GM06990 (cell line): ENCODE measurements at places on chromosomes 1 and 21.

DNA sequence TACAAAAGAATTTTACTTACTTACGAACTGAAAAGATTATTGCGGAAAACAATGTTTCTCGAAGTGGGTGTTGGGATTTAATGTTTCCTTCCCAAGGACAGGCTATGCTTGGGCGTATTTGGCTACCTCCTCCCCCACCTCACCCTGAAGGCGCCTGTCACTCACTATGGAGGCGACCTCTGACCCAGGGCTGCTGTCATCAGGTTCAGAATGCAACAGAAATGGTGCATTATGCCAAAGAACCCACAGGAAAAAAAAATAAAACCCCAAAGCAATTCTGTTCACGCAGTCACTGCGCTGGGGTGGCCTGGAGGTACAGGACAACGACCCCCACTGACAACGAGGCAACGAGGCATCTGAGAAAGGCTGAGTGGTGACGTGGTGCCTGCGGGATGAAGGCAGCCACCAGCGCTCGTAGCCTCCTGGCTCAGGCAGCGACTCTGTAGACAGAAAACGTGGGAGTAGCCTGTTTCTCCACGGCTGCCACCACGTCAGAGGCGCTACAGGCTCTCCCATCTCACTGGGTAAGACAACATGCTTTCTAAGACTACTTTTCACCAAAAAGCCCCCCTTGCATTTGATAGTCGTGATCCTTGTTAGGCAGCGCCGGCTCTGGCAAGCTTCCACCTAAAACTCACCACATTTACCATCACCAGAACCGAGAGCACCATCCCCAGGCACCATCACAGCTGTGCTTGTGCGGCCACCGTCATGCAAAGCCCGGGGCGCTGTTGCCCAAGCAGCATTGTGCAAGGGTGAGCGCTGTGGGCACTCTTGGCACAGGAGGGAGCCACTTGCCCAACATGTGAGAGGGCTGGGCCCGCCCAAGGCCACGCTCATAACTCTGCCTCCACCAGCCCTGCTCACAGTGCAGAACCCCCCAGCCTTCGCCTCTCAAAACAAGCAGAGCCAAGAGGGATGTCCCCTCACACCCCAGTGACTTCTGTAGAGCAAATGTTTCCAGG is 14.3 kb downstream of the NADK start:
- DNase-seq, result no peak

- DNase-seq, result no peak
Measured at GRCh38 chr1:62508187-62508758, 71.4 kb downstream of the USP1 start.

DNA sequence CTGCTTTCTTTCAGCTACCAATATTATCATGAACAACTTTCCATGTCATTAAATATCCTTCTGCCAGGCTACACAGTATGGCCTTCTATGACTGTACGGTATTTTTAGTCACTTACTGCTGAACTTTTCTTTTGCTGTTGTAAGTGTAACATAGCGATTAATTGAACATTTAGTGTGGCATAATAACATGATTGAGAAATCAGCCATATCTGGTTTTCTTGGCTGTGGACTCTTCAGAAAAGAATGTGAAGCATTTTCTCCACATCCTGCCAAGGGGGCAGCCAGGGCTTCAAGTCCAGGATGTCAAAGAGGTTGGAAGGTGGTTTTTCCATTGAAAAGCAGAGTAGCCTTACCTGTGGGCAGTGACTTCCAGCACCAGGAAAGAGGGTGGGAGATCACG is 8.8 kb upstream of the AHCYL1 start:
- DNase-seq, result no peak

GRCh38 chr1:96362623-96363022 is 359.0 kb upstream of the PTBP2 start:
- no peak for DNase-seq

- no peak for DNase-seq
Measured at GRCh38 chr1:153032677-153033308, 1.8 kb downstream of the SPRR1B start.

- DNase-seq, result no peak
Measured at GRCh38 chr1:47756006-47756405, 241.2 kb downstream of the TRABD2B start.

GRCh38 chr1:156938813-156939212 is 18.4 kb downstream of the LRRC71 start:
- no peak for DNase-seq
